ENCODE measurements at places on chromosomes 13 and 19.

- no peak for DNase-seq
Measured at GRCh38 chr13:19591864-19592263, 30.5 kb upstream of the TPTE2 start.

DNA sequence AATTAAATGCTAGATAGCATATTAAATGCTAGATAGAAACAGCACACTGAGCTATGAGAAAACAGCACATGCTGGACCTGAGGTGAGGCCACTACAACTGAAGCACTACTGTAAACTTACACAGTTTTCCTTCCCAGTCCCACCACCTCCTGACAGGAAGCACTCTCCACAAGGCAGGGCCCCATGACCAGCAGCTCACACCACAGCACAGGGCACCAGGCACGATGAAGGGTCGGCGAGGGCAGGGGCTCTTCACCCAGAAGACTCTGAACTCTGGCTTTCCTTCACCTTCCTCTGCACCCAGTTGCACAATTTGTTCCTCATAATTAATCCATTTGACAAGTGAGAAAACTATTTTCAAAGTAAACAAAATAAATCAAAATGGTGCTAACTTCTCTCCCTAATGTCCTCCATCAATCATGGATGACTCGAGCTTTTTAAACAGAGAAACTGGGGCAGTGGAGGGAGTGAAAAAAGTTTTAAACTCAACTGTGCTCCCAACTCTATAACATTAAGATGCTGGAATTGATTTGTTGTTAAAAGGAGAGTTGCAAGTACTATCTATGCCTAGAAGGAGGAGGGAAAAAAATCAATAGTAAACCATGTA is 568.7 kb downstream of the UQCRFS1 start:
- DNase-seq, result peak; percentile 3

DNA sequence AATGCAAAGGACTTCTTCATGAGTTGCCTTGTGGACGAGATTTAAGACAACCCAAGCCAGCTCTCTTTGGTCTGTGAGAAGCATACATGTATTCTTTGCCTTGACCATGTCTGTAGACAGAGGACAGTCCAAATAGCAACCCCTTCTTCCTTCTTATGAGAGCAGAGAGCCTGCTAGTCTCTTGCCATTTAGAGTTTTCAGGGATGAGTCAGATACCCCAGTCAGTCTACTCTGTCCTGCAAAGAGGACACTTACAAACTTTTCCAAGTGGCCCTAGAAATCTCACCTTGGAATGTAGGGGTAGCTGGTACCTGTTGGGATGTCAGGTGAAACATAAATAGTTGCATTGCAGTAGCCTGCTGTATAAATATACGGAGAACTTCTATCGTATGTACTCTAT is 36.7 kb downstream of the DNAJC3 start:
- no peak for DNase-seq

DNA sequence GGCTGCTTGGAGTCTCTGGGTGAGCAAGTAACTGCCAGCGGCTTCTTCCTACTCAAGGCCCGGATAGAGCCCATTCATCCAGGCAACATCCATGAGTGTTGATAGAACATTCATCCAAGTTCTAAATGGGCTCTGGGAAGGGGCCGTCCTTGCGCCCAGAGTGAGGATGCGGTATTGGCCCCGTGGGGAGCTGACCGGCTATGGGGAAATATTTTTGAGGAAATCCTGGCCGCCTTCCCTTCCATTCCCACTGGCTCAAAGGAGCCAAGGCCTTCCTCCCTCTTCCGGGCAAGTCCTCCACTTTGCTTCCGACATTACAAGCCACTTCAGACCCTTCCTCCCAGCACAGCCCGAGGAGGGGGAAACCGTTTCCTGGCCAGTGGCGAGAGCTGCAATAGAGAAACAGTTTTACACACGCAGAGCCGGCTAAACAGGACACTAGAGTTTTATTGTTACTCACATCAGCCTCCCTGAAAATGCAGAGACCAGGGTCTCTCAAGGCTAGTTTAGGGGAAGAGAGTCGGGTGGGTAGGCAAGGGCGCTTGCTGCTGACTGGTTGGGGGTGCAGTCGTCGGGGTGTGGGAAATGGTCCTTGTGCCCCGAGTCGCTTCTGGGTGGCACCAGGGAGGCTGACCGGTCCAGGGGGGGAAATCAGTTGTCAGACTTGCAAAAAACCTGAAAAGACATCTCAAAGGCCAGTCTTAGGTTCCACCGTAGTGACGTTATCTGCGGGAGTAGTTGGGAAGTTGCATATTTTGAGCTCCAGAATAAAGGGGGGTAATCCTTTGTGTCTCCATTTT is 37.5 kb downstream of the C13orf46 start:
- DNase-seq, result no peak

DNA sequence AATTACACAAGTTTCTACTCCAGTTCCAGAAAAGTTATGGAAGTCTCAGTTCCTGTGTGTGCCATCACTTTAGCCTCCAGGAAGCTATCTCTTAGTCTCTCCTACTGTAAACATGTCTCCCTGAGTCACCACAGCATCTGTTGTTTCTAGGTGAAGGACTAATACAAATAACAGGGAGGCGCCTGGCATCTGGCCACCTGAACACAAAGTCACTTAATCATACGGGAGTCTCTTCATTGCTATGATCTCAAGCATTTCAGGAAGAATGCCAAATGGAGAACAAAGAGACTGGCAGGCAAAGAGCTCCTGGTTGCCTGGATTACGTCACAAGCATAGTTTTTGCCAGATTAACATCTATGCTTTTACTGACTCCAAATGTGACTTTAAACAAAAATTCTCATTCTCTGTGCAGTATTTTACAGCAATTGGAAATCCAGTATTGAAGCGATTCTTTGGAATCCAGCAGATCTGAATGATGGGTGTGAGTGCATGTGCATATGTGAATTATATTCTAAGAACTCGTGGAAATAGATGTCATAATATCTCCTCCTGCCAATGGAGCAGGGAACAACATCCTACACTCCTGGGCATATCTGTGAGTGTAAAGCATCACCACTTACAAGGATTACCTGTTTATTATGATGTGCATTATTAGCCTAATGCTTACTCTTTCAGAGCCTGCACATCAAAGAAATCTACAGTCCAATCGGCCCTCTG is 572.8 kb downstream of the PCDH9 start:
- DNase-seq, result peak; percentile 98

- no peak for DNase-seq
Measured at GRCh38 chr13:34356686-34357434, 538.9 kb downstream of the RFC3 start.

GRCh38 chr13:87674247-87674738 is 3.1 kb downstream of the SLITRK5 start:
- no peak for DNase-seq

DNA sequence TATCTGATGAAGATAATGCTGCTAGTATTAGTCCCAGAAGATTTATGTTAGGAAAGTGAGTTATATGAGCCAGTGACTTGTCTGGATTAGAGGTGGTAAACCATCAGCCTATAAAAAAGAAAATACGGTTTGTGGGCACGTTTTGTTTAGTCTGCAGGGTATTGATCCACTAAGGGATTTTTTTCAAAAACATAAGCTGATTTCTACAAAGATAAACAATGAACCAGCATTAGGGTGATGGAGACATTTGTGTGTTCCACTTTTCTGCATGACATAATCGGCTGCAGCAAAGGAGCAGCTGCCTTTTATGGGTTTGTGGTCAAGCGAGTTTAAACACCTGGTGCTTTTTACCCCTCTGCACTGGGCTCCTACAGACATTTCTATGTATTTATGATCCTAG is 836.4 kb upstream of the GPC6 start:
- no peak for DNase-seq

GRCh38 chr13:46232281-46232680 is 20.6 kb downstream of the LRRC63 start:
- no peak for DNase-seq
